ENCODE measurements at places on chromosomes 7 and 10.

DNA sequence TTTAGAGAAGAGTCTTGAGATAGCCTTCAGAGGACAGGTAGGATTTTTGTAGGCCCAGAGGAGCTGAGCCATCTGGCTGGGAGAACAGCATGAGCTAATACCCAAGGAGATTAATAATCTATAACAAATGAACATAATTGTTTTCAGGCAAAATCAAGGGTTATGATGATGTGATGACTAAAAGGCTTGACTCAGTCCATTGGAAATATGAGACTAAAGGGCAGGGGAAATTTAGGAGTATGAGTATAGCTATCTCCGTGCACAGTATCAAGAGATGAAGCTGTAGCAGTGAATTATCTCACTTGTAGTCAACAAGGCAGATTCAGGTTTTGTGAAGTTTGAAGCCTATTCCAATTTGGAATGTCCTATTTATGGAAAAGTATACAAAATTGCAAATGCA, 40.1 kb downstream of the CSTF2T start:
- no peak for DNase-seq

GRCh38 chr7:157272351-157273207, 64.2 kb upstream of the DNAJB6 start:
- DNase-seq = no peak

DNA sequence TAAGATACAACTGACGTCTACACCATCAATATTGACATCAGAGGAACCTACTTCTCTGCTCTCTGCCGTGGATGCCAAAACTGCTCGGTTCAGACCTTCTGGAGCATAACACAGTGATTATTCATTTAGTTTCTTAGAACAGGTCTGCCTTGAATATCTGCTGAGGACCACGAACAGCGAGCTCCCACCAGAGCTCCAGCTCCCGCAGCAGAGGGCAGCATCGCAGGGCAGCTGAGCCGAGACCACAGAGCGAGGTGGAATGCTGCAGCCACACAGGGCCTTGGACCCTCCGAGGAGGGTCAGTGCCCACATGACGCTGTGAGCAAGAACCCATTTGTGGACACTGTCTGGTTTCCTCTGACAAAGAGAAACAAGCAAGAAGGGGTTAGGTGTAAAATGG, 6.8 kb downstream of the VIPR2 start:
- no peak for DNase-seq

DNA sequence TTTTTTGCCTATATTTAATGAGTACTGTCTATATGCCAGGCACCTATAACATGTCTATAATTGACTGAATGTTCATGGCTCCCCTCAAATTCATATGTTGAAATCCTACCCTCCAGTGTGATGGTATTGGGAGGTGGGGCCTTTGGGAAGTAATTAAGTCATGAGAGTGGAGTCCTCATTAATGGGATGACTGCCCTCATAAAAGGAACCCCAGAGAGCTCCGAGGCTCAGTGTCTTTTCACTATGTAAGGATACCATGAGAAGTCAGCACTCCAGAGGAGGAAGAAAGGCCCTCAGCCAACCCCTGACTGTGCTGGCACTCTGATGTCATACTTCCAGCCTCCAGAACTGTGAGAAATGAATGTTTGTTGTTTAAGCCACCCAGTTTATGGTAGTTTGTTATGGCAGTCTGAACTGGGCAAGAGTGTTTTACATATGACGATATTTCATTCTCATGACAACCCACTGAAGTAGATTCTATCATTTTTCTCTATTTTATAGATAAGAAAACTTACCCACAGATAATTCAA, 61.1 kb upstream of the PCGF5 start:
- DNase-seq = no peak

DNA sequence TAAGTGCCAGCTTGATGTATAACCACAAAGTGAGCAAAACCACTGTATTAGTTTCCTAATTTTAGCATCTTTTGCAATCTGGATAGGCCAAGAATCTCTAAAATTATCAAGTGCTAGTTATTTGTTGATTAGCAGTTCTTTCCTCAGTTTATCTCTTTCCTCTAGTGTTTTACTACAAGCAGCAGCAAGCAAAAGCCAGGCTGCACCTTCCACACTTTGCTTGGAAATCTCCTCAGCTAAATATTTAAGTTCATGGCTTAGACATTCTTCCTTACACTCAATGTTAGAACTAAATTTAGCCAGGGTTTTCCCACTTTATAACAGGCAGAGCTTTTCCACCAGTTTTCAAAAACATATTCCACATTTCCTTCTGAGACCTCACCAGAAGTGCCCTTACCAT, 85.7 kb upstream of the BMPER start:
- no peak for DNase-seq

DNA sequence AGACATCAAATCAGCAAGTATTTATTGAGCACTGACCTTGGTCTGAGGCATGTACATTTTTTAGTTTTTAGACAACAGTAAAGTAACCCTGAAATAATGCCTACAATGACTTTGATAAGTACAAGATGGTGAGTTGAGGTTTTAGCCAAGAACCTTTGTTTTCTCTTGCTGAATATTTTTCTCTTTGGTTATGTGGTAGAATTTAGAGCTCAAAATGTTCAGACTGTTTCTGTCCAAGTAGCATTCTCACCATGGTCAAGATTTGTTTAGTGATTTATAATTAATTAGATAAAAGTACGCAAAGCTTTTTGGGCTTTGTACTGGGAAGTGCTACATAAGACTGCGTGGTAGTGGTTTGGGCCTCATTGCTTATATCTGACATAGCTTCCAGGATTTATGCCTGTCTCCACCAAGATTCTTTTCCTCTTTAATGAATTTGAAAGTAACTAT, 102.4 kb downstream of the KAT6B start:
- no peak for DNase-seq

DNA sequence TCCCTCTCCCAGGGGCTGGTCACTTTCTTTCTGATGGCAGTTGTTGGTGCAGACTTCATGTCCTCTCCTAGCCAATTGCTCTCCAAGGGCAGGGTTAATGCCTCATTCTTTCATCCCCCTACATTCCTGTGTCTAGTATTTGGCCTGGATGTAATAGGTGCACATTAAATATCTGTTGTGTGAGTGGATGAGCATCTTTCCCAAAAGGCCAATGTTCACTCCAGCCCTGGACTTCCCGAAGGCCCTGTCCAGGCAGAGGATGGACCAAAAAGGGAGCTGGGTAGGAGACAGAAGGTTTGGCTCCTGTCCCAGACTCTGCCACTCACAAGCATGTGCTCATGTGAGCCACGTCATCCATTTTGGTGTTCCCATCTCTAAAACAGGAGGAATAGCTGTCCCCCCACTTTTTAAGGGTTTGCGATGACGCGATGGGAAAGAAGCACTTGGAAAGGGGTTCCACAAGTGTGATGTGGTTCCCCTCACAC, 47.5 kb downstream of the RGS10 start:
- DNase-seq = no peak

GRCh38 chr10:68516766-68517165, 10.6 kb downstream of the SLC25A16 start:
- no peak for DNase-seq

- DNase-seq = no peak
These were observed 71.5 kb downstream of the AGMO start for GRCh38 chr7:15490291-15490690.

GRCh38 chr7:49094866-49095265, 170.5 kb downstream of the CDC14C start:
- DNase-seq = no peak

GRCh38 chr10:63965846-63966245, 444.6 kb downstream of the REEP3 start:
- DNase-seq = no peak
